Activated CD8-positive, alpha-beta T cell treated with anti-CD3 and anti-CD28 coated beads, Interleukin-2, amount 10 ng/mL, durations not matched to agents 7 days and 5 days (primary cell): ENCODE measurements at places on chromosomes 7 and 10.

- DNase-seq: peak; percentile 68
These were observed 15.2 kb downstream of the PALD1 start for GRCh38 chr10:70493660-70494234.

DNA sequence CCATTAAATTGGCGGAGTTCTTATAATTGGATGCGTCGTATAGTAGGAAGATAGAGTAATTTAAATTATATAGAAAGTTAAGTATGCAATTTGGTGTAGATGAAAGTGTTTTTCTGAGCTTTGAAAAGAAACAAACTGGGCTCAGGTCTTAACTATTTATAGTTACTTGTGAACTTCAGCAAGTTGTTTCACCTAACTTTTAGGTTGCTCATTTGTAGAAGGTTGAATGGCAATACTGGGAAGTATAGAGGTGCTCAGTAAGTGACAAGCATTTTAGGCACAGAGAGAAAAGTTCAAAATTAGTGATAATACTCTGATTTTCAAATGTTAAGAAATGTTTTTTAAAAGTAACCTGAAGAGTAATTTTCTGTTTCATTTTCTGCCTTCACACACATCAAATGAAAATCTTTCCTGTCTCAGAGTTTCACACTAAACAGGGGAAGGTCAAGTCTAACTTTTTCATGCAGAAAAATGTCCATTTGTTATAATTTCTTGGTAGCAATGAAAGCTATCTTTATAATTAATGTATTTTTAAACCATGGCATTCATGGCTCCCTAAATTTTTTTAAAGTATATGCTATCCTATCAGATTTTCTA is 146.5 kb downstream of the PHF14 start:
- no peak for DNase-seq

GRCh38 chr10:31721096-31721495 is 207.5 kb downstream of the ARHGAP12 start:
- no peak for DNase-seq

GRCh38 chr7:28591041-28591674 is 178.8 kb downstream of the CREB5 start:
- no peak for DNase-seq

GRCh38 chr7:22676385-22676784 is 50.6 kb upstream of the IL6 start:
- DNase-seq: no peak

- DNase-seq: no peak
These were observed 202.8 kb upstream of the DKK1 start for GRCh38 chr10:52111101-52111891.

DNA sequence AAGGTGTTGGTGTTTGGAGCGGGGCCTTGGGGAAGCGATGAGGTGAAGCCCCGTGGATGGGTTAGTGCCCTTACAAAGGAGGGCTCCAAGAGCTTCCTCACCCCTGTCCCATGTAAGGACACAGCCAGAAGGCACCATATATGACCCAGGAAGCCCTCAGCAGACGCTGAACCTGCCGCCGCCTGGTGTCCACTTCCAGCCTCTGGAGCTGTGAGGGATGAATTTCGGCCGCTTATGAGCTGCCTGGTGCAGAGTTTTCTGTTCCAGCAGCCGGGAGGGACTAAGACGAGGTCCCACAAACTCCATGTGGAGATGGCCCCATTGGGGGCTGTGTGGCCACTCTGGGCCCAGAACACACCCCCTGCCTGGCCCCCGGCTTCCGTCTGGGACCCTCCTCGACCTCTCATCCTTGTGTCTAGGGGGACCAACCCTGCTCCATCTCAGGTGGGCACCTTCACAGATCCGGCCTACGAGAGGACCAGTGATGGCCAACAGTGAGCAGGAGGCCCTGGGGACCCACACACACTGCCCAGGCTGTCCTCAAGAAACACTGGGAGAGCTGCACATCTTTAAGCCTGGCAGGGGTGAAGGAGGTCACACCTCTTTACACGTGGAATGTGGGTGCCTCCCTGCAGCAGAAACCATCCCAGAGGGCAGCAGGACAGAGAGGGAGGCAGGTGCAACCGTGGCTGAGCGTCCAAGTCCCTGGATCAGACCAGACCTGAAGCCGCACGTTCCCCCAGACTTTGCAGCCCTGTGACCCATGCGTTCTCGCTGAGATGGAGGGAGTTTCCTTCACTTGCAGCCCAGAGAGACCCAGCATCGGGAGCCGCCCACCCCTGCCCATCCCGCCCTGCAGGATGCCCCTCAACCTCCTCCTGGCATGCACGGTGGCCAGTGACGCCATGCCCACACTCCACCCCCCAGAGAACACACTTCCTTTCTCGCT is 96.1 kb downstream of the PDGFA start:
- DNase-seq: no peak

DNA sequence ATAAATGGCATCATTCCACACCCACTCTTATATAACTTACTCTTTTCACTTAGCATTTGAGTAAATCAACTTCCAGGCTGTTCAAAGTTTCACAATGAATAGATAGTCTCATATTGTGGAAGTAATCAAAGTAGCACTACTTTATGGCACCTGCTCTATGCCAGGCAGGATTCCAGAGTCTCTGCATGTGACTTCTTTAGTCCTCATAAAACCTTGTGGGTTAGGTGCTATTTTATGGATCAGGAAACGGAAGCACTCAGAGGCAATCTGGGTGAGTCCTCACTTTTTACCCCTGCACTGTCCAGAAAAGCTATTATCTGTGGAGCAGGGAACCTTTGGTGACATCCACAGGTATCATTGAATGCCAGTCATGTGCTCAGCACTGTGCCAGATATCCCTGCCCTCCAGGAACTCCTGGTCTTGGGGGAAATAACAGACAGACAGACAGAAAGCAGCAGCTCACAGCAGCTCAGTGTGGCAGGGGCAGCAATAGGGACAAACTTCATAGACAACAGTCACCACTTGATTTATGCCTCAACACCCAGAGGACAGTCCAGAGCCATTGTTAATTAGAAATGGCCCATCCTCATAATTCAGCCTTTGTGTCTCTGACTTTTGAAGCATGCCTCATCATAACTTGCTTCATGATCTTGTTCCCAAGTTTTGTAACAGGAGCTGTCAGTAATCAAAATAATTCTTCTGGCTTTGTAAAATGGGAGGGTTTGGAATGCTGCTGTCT is 160.6 kb downstream of the SEC23IP start:
- DNase-seq: no peak

DNA sequence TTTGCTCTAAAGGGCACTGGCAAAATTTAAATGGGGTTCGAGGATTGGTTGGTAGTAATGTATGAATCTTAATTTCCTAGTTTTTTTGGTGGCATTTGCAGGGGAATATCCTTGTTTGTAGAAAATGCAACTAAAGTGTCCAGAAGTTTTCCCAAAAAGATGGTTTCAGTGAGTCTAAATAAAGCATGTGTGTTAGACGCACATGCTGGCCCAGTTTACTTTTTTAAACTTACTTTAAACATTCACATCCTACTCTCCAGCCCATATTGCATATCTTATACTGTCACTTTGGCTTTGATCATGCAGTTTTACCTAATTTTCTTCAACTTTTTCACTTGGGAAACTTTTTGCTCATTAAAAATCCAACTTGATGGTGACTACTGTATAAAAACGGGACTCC is 744.0 kb upstream of the CELF2 start:
- no peak for DNase-seq

GRCh38 chr10:25552283-25552919 is 377.6 kb downstream of the GPR158 start:
- no peak for DNase-seq

DNA sequence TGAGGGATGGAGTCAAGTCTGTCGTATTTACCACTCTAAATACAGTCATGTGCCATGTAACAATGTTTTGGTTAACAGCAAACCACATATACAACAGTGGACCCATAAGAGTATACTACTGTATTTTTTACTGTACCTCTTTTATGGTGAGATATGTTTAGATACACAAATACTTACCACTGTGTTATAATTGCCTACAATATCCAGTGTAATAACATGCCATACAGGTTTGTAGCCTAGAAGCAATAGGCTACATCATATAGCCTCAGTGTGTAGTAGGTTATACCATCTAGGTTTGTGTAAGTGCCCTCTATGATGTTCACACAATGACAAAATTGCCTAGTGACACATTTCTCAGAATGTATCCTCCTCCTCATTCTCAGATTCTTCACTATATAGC is 110.4 kb downstream of the FAM107B start:
- DNase-seq: no peak

DNA sequence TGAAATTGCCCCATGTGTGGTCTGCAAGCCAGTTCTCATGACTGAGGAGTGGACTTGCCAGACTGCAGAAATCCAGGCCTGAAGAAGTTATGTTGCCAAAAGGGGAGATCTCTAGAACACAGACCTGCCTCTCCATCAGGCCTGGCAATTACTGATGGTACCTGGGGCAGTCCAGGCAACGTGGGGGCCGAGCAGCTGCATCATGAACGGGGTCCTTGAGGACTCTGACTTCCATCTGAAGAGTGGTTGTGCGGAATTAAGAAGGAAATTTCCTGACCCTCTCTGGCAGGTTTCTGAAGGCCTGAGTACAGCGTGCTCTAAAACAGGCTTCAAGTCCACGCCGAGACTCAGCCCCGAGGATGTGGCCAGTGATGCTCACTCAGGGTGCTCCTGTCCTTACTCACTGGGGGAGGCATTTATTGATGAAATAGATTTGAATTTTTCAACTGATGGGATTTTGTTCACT is 30.4 kb downstream of the RAMP3 start:
- DNase-seq: no peak

- no peak for DNase-seq
These were observed 41.3 kb upstream of the MTURN start for GRCh38 chr7:30093420-30093952.

GRCh38 chr10:97407211-97407951 is 6.2 kb upstream of the RRP12 start:
- peak; percentile 79 for DNase-seq

DNA sequence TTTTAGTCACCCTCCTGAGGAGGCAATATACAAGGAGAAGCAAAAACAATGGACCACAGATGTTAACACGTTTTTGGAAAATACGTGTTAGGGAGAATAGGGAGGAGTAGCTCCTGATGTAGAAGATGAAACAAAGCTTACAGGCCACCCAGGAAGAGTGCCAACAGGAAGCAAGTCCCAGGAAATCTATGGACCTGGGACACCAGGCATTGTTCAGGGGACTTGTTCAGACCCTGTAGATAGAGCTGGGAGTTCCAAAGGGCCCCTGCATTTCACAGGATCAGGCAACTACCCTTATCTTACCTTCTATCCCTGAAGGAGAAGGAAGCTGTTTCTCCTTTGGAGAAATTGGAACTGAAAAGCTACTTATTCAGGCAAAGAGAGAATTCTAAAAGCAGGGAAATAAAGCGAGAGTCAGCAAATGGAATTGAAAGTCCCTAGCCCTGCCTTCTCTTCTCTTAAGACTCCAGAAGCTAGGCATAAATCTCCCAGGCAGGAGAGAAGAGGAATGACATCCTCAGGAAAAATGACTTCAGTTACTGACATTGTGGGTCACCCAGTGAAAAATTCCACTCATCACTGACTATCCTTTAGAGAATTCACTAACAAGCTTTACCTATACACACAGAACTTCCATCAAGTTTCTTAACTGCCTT is 77.7 kb upstream of the FAM3C start:
- no peak for DNase-seq

DNA sequence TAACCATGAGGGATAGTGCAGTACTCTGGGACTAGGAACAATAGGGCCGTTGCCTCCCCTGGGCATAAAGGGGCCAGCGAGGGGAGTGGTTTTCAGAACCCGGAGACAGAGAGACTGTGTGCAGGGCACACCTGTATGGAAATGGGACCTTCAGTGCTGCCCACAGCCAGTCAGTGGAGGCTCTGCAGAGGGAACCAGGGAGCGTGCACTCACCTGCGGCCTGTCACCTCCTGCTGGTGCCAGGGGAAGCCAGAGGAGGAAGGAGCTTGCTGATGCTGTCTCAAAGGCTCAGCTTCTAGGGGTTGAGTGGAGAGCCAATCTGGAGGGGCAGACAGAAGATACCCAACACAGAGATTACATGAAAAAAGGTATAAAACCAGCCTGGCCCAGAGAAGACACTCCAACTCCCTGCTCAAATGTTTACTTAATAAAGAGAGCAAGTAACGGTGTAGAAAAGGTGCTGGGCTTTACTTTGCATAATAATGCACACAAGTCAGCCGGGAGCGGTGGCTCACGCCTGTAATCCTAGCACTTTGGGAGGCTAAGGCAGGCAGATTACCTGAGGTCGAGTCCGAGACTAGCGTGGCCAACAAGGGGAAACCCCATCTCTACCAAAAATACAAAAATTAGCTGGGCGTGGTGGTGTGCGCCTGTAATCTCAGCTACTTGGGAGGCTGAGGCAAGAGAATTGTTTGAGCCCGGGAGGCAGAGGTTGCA is 35.5 kb upstream of the WAPL start:
- no peak for DNase-seq

GRCh38 chr10:29917311-29917710 is 142.1 kb downstream of the JCAD start:
- no peak for DNase-seq

DNA sequence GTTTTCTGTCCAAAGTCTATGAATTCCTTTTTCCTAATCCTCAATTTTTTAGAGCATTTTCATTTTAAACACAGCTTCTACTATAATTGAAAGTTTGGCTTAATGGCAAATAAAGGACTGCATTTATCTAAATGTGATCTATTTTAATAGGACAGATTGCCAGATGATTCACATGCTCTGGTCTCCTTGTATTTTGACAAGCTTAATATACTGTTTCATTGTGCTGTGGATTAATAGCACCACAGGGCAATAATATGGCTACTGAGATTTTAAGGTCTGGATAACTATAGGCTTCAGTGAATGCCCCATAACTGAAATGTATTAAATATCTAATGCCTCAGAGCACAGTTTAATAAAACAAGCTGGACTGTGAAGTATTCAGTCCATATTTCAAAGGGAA is 1362.8 kb downstream of the XPNPEP1 start:
- DNase-seq: no peak

- DNase-seq: no peak
These were observed 16.7 kb downstream of the CLEC2L start for GRCh38 chr7:139540203-139540602.

GRCh38 chr10:110170142-110170971 is 37.0 kb upstream of the MXI1 start:
- no peak for DNase-seq

DNA sequence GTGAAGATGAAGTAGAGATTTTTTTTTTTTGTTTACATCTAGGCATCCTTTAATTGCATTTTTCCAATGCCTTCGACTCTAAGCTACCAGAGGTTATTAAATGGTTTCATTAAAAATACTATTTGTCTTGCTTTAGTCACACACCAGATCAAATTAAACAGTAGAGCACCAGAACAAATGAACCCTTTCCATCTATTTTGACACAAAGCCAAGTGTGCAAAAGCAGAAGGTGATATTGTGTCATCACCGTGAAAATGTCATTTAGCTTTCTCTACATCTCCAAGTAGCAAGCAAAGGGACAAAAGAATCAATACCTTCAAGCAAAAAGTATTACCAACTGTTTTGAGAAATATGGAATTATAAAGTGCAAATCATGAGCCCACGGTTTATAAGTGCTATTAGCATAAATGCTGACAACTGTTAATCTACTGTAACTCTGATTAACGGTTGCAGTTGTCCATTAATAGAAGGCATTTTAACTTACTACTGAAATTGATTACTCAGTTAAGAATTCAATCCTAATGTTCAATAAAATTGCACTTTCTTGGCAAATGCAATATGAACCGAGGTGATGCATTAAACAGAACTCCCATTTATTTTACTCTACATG is 49.1 kb downstream of the CTBP2 start:
- no peak for DNase-seq

- no peak for DNase-seq
These were observed 37.3 kb downstream of the NRCAM start for GRCh38 chr7:108418946-108419345.
